Omental fat pad (tissue), 4 donors: ENCODE measurements at places on chromosomes 6 and 20.

- DNase-seq: no peak
Observed at GRCh38 chr6:167408235-167408869, 83.5 kb downstream of the TTLL2 start.

DNA sequence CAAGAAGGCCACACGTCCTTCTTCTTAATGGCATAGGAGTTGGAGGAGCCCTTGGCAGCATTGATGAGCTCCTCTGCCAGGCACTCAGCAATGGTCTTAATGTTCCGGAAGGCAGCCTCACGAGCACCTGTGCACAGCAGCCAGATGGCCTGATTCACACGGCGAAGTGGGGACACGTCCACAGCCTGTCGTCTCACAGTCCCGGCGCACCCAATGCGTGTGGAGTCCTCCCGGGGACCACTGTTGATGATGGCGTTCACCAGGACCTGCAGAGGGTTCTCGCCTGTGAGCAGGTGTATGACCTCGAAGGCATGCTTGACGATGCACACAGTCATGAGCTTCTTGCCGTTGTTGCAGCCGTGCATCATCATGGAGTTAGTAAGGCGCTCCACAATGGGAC lies 4.6 kb upstream of the TSPYL4 start:
- DNase-seq: no peak

GRCh38 chr6:82066991-82067411 lies 180.5 kb downstream of the IBTK start:
- no peak for DNase-seq

- no peak for DNase-seq
Observed at GRCh38 chr6:53854843-53855567, 60.2 kb downstream of the LRRC1 start.

DNA sequence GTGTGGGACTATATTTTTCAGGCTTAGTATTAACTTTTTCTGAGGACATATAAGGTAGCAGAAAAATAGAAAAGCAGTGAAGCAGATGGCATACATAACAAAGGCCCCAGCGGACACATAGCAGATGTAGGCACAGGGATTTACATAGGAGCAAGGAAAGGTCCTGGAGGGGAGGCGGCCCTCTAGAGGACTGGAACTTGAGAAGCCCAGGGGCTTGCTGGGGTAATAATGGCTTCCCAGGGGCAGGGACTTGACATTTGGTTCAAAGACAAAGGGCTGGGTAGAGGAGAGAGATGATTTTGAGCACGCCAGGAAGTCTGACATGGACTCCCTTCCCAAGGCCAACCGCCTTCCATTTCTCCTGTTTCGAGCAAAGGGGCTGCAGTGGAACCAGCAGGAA lies 31.7 kb upstream of the OSTM1 start:
- no peak for DNase-seq

DNA sequence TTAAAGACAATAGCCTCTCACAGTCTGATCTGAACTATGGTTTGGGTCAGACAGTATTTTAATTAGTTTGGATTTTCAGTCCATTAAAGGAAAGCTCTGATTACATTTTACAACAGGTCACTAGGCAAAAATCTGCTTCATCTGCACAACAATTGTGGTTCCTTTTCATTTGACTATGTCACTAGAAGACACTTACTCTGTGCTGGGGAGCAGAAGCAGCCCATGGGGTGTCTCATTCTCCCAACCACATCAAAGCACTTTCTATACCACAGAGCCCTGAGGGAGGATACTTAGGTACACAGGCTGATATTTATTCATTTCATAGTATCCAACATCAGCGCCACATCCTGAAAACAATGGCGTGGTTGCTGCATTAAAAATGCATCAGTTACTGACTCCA lies 36.6 kb upstream of the HDAC2 start:
- DNase-seq: no peak

- DNase-seq: no peak
Observed at GRCh38 chr20:63057171-63058117, 50.7 kb upstream of the BHLHE23 start.

GRCh38 chr20:57659517-57660180 lies 39.4 kb upstream of the ZBP1 start:
- DNase-seq: peak; percentile 7

- DNase-seq: no peak
Observed at GRCh38 chr20:32902456-32903420, 44.0 kb downstream of the EFCAB8 start.

DNA sequence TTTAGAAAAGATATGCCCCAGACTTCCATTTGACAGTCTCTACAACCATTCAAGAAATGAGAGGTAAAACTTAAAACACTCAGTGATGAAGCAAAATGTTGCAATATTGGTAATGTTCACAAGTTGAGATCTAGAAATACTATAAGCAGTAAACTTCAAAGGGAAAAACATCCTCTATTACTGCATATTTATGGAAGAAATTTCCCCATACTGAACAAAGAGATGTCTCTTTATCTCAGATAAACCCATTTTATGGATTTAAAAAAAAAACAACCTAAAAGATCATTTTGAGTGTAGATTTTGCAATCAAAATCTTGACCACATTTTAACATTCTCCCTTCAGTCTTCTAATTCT lies 177.8 kb upstream of the TAB2 start:
- no peak for DNase-seq

- peak; percentile 66 for DNase-seq
Observed at GRCh38 chr6:129774697-129775447, 64.9 kb upstream of the ARHGAP18 start.

DNA sequence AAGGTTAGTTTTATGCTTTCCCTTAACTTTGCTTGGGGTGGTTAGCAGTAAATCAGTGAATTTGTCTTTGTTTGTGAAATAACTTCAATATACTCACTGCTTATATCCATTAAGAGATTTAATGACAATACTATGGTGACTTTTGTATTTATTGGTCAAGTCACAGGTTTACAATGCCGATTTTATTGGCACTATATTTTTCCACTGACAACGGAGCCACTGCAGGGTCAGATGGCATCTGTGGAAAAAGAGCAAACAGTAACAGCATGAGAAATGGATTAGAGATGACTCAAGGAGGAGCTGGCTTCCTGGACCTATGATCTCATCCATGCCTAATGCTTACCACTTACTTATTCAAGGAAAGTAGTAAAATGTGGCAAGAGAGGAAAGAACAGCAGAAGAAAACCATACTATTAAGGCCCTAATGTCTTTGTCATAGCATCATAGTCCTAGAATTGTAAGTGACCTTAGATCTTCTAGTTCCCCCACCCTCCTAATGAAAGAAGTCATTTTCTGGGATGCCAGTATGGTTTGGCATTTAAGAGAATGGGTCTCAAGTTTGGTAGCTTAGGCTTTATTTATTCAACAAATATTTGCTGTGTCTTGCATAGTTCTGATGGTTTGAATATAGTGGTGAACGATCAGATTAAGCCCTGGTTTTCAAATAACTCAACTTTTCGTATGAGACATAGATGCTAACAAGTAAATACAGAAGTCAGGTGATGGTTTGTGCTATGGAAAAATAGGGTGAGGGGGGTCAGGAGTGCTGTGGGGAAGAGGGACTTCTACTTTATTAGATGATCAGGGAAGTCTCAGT lies 18.5 kb downstream of the RNF144B start:
- no peak for DNase-seq

DNA sequence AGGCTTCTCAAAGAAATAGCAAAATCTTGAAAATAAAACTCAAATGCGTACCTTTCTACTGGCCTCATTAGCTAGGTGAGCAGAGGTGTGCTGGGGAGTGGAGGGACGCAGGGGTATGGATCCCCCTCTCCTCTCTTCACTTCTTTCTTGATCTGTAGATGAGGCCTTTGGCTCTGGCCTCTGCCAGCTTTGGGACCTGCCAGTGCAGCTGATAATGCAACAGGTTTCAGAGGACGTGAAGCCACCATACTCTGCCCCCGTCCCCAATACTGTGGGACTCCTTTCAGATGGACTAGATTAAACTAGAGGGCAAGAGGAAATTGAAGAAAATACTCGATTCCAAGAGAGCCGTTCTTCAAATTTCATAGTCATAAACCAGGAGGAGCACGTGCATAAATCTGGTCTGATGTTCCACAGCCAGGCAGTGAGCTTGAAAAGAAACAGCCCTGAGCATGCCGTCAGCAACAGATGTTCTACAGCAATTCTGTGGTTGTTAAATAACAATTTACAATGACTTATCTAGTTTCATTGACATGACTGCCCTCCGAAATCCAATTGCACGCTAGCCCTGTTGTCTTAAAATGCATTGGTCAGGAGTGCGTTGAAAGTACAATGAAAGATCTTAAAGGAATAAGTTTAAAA lies 245.3 kb upstream of the FOXQ1 start:
- DNase-seq: no peak

DNA sequence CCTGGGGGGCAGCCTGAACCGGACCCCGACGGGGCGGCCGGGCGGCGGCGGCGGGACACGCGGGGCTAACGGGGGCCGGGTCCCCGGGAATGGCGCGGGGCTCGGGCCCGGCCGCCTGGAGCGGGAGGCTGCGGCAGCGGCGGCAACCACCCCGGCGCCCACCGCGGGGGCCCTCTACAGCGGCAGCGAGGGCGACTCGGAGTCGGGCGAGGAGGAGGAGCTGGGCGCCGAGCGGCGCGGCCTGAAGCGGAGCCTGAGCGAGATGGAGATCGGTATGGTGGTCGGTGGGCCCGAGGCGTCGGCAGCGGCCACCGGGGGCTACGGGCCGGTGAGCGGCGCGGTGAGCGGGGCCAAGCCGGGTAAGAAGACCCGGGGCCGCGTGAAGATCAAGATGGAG lies 636 bp downstream of the SRF start:
- DNase-seq: no peak

DNA sequence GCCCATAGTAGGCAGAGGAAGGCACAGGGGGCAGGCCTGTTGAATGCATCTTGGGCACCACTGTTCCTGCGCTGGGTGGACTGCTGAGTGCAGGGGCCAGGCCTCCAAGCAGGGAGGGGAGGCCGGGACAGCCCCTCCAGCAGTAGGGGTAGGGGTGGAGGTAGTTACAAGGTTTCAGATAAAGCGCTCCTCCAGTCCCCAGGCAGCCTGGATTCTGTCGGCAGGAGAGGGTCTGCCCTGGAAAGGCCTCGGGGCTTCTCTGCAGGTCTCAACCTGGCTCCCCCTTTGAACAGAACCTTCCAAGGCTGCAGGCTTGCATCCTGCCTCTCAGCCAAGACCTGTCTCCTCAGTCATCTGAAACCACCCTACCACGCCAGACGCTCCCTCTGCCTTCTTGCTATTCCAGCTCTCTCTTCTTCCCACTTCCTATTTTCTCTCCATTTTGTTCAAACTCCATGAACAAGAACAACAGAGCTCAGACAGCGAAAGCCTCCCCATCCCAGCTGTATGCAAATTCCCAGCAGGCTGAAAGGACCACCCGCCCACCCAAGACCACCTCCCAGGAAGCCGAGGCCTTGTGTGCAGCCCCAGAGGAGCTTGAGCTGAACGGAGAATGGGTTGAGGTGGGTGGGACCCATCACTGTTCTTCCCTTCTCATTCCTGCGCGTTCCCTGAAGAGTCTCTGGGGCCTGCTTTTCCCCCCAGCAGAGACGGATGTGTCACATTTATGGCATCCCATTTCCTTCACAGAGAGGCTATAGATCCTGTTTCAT lies 1.4 kb downstream of the MLN start:
- no peak for DNase-seq

- DNase-seq: no peak
Observed at GRCh38 chr6:162222521-162222920, 505.0 kb downstream of the PRKN start.
